ENCODE measurements at places on chromosomes 4 and X.

DNA sequence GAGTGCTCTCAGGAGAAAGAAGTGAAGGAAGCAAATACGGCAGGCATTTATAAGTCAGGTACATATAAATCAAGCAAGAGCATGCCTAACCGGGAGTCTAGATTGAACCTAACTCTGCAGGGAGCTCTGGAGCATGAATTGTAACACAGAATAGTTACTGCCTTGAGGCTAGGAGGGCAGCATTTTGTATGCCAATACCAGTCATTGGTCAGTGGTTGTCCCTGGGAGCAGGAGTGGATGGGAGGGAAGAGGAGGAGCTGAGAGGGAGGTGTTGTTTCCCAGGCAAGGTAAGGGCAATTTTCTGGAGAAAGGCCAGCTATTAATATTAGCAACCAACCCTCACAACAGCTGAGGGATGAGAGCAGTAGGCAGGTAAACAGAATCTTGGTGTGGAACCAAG is 224.7 kb upstream of the DCAF8L1 start:
- DNase-seq = no peak

GRCh38 chrX:105662248-105662647 is 160.1 kb upstream of the NRK start:
- DNase-seq = no peak

DNA sequence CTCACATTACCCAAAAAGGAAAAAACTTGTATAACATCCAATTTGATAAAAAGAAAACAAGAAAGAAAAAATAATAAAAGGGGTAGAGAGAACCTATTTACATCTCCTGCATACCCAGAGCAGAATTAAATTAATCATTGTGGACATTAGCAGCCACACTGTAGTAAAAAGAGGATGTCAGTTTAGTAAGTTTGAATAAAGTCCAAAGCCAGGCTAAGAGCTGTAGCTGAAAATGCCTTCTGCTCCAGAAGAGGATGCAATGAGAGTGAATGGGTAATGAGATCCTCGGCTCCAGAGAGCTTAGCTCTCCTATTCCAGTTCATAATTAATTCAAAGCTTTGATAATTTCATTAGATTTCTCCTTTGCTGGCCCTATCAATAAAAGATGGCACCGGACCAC is 78.2 kb downstream of the SLC10A7 start:
- no peak for DNase-seq

DNA sequence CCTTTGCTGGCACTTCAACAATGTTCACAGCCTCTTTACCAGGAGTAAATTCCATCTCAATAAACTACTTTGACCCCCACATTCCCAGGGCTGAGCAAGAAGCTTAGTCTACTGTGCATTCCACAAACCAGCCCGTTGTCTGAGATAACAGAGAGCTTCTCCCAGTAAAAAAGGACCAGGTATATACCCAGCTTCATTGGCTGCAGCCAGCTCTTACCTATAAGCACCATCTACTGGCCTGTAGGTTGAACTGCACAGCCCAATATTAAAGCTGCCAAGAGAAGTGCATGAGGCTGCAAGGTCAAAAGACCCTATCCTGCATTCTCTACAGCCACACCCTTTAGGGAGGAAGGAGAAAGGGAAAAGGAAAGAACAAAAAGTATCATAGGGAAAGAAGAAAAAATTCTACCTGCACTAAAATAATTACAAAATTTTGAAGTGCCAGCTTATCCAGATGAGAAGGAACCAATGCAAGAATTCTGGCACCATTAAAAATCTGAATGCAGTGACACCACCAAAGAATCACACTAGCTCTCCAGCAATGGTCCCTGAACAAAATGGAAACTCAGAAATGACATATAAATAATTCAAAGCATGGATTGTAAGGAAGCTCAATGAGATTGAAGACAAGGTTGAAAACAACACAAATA is 45.7 kb upstream of the INTU start:
- no peak for DNase-seq

GRCh38 chr4:187962926-187963325 is 32.6 kb upstream of the ZFP42 start:
- DNase-seq = no peak

- DNase-seq = no peak
Measured at GRCh38 chr4:153616006-153616555, 68.0 kb upstream of the TLR2 start.

DNA sequence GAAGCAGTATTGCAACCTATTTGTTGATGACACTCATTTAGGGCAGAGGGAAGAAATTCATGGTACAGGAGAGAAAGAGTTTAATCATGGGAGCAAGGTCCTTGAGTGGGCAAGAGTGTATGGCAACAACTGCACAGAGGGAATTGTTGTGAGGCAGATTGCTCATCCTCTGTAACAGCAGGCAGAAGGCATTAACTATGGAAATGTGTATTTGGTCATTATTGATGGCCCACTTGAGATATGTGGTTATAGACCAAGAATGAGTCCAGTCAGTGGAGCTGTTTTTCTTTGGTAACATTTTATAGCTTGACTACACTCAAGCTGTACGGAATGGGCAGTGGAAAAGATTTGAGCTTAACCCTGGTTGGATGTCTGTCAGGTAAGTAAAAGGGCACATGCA is 15.9 kb downstream of the PLRG1 start:
- no peak for DNase-seq

DNA sequence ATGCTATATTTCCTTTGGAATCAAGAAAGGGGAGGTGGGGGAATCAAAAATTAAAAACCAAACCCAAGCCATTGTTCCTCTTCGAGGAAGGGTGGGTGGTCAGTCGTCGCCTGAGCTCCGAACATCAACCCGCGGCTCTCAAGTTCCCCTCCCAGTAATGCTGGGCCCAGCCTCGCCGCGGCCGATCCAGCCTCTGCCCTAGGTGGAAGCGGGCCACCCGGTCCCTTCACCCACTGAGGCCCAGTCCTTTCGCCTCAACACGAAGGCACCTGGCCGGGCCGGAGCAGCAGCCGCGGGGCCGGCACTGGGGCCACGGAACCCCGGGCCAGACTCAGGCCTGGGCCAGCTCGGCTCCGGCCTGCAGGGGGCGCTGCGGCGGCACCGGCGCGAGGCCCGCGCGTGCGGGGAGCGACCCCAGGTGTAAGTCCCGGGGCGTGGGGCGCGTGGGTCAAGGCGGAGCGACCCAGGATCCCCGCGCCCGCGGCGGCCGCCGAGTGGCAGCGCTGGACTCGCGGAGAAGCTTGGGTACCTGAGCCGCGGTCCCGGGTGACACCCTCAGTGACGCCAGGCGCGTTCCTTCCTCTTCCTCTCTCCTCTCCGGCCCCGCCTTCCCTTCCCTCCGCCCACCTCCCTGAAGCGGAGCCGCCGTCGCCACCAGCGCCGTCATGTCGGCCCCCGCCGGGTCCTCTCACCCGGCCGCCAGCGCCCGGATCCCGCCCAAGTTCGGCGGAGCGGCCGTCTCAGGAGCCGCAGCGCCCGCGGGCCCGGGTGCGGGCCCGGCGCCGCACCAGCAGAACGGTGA is at the start of gene SEC24B:
TSS of gene SEC24B (plus strand) at position 611 of the 802 bp plus-strand sequence. CDS start at position 666, 55 bp downstream.
- peak; percentile 88 for DNase-seq

DNA sequence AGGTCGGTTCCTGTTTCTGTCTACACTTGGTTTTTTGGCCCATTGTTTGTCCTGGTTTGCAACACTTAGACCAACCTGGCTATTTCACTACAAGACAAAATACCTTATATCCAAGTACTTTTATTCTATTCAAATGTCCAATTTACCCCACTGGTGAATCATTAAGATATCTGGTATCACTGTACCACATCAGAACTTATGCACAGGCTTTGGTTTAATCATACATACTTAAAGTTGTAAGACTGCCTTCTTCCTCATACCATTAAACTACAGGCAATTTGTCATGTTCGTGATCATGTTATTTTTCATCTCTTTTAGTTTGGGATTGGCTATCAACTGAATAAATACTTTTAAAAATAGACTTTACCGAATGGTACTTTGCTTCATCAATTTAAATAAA is 53.0 kb upstream of the ATOH1 start:
- DNase-seq = no peak

DNA sequence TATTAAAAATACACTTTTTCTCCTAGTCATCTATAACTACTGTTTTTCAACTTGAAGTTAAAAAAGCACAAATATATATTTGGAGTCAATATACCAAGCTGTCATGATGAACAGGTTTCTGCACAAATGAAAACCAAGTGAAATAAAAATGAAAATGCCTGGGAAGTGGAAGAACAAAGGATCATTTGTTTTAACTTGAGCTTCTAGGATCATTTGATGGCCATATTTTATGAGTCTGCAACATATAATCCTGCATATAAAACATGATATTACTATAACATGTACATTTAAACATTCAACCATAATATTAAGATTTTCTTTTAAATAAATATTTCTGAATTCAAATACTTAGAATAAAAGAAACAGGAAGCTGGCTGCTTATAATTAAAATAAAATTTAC is 8.5 kb upstream of the ARHGEF38 start:
- DNase-seq = no peak

- no peak for DNase-seq
Measured at GRCh38 chrX:13463608-13464007, 105.8 kb upstream of the EGFL6 start.

DNA sequence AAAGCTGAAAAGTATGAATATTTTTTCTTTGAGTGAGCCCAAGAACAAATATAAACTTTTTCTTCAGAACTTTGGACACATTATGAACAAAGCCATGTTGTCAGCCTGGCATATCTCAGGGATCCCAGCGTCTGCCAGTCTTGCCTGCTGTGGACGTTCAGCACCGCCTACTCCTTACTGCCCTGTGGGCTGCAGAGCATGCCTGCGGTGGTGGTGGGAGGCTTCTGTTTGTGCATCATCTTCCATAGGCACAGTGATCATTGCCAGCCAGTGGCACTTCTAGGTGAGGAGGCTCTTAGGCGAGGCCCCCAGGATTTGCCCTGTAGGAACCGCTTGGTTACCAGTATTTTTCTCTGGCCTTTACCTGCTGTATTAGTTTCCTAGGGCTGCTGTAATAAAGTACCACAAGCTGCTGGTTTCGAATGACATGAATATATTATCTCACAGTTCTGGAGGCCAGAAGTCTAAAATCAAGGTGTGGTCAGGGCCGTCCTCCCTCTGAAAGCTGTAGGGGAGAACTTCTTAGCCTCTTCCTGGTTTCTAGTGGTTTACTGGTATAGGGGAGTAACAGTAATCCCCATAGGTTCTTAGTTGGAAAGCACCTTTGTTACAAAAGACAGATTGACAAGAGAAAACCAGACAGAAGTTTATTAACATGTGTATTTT is 15.4 kb downstream of the ANXA3 start:
- no peak for DNase-seq

- no peak for DNase-seq
Measured at GRCh38 chrX:153564047-153564606, 34.8 kb downstream of the CCNQ start.

DNA sequence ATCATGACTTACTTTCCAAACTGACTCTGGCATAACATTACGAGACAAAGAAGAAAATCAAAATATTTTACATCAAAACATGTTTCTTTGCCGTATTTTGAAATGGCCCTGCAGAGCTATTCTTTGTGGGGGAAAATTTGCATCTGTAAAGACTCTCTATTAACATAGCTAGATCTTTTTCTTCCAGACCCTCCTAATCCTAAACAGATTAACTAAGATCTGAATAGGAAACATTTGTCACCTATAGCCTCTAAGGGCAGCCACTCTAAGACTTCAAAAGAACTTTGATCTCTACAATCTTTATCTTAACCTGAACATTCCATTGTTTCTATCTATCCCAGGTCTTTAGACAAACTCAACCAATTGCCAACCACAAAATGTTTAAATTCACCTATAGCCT is 176.6 kb upstream of the CENPE start:
- no peak for DNase-seq

- DNase-seq = no peak
Measured at GRCh38 chr4:81577392-81577791, 105.7 kb upstream of the RASGEF1B start.

DNA sequence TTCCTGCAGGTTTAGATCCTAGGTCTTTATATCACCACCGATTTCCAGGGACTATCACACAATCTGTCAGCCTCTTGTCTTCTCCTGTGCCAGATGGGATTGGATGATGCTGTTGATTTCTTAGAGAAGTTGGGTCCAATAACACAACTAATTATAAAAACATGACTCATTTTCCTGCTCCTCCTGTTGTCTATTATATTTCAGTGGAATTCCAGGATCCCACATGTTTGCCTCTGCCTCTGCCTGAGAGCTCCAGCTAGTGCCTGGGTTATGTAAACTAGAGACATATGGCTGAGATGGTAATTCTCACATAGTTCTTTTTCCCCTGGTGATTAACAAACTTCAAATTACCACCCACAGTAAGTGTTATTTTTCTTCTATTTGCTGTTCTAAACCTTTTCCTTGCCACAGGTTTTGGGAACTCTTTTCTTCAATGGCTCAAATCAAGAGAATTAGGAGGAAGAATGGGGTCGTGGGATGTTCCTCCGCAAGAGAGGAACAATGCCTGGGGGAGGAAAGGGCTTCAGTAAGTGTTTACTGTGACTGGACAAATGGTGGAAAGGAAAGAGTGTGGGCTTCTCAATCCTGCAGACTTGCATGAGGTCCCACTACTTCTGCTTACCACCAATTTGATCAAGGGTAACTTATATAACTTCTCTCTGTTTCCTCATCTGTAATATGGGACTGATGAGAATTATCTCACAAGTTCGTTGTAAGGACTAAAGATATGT is 3.4 kb upstream of the HOPX start:
- DNase-seq = no peak

DNA sequence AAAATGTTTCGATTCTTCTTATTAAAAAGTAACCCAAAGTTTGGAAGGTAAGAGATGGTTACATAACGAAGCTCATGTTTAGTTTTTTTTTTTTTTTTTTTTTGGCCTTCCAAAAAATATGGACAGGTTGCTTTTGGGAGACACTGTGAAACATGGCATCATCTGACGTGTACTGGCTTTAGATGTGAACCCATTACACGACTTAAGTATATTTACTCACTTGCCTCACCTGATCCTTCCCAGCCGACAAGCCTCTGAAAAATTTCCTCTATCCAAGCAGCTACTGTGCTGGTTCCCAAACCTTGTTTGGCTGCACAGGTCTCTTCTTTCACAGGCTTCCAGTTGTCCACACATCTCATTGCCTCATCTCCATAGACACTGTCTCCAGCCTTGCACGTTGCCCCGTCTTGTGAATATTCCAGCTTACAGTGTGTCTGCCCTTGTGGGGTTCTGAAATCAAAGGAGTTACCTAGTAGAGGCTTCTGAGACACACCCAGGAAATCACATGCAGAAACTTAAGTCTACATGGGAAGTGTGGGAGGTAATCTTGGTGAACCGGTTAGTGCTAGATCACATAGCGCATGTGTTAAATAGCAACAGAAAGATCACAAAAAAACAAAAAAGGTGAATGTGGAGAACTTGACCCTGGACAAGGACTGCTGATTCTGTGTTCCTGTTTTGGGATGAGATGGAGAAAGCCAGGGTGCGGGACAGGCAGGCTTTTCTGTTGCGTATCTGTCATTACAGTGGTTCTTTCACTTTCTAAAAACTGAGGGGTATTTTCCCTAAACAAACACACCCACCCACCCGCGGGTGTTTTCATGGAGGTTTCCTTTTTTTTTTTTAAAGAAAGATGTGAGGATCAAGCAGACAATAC is 328.6 kb downstream of the ARHGAP10 start:
- peak; percentile 58 for DNase-seq

DNA sequence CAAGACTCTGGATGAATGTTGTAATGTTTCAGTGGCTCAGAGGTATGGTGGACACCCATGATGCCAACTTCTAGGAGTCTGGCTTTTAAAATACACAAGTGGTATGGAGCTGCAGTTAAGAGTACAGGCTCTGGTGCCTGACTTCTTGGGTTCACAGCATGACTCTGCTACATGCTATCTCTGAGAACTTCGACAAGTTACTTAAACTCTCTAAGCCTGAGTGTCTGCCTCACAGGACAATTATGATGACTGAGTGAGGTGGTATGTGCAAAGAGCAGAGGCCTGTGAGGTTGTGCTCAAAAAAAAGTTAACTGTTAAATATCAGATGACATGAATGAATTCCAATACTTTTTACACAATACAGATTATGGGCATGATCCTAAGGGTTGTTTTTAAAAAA is 90.9 kb upstream of the SRD5A3 start:
- DNase-seq = no peak
